CD4-positive, CD25-positive, alpha-beta regulatory T cell (primary cell): ENCODE measurements at places on chromosomes 12 and 14.
A peak's percentile ranks its signal among the peaks of the same experiment; 100 is the strongest.

GRCh38 chr12:109092497-109093021, 713 bp downstream of the ALKBH2 start:
- peaks cover 21% of the 10 kb centered on the region for H3K36me3 ChIP-seq
- H3K27me3 ChIP-seq = no peaks in the 10 kb centered on the region
- peak overlapping the region; percentile 76 for H3K27ac ChIP-seq
- H3K4me1 ChIP-seq = peaks cover 25% of the 10 kb centered on the region
- H3K4me3 ChIP-seq = peak overlapping the region; percentile 88

GRCh38 chr12:64633940-64634337, 23.6 kb downstream of the RASSF3 start:
- H3K27ac ChIP-seq = peak overlapping the region; percentile 38
- H3K4me1 ChIP-seq = peaks cover 70% of the 10 kb centered on the region
- peaks cover 35% of the 10 kb centered on the region for H3K36me3 ChIP-seq
- no peak for DNase-seq

GRCh38 chr12:3231399-3231876, 154.3 kb downstream of the TSPAN9 start:
- H3K27me3 ChIP-seq = no peaks in the 10 kb centered on the region
- H3K4me3 ChIP-seq = no peak overlapping the region
- H3K36me3 ChIP-seq = no peaks in the 10 kb centered on the region

DNA sequence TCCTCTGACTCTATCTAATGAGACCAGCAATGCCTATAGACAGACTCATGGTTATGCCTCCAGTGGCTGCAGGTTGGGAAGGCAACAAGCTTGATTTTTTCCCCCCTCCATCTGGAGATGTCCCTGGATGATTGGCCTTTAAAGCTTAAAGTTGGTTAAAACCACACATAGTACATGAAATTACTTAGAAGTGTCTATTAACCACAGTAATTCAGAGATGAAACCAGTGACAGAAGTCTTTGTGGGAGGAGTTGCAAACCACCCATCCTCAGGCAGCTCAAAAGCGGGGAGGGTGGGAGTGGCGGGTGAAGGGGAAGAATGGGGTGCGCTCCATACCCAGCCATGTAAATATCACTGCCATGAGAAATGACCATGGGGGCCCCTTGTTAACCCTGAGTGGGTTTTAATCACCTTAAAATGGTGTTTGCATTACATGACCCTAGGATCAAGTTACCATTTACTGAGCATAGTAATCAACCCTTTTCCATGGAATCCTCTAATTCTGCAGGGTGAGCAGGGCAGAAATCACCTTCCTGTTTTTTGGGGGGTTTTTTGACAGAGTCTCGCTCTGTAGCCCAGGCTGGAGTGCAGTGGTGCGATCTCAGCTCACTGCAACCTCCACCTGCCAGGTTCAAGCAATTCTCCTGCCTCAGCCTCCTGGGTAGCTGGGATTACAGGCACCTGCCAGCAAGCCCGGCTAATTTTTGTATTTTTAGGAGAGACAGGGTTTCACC, 133.5 kb downstream of the FOXN3 start:
- H3K4me3 ChIP-seq = no peak overlapping the region
- H3K27ac ChIP-seq = no peak overlapping the region
- H3K27me3 ChIP-seq = no peaks in the 10 kb centered on the region
- peaks cover 8% of the 10 kb centered on the region for H3K4me1 ChIP-seq
- H3K36me3 ChIP-seq = peaks cover 17% of the 10 kb centered on the region
- DNase-seq = no peak

- no peak overlapping the region for H3K27ac ChIP-seq
- H3K36me3 ChIP-seq = no peaks in the 10 kb centered on the region
- no peaks in the 10 kb centered on the region for H3K4me1 ChIP-seq
Observed at GRCh38 chr14:74207943-74208342, 31.3 kb upstream of the VSX2 start.

DNA sequence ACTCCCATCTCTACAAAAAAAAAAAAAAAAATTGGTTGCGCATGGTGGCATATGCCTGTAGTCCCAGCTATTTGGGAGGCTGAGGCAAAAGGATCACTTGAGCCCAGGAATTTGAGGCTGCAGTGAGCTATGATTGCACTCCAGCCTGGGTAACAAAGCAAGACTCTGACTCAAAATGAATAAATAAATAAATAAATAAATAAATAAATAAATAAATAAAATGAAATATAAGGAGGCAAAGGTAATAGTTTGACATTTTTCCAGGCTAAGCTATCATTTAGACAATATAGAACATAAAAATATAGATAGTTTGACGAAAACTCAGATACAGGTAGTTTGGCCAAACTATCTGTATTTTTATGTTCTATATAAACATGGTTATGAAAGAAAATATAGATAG, 40.5 kb downstream of the ZCRB1 start:
- H3K36me3 ChIP-seq = no peaks in the 10 kb centered on the region
- no peak overlapping the region for H3K4me3 ChIP-seq
- no peaks in the 10 kb centered on the region for H3K4me1 ChIP-seq
- no peak overlapping the region for H3K27ac ChIP-seq
- peaks cover 3% of the 10 kb centered on the region for H3K27me3 ChIP-seq

DNA sequence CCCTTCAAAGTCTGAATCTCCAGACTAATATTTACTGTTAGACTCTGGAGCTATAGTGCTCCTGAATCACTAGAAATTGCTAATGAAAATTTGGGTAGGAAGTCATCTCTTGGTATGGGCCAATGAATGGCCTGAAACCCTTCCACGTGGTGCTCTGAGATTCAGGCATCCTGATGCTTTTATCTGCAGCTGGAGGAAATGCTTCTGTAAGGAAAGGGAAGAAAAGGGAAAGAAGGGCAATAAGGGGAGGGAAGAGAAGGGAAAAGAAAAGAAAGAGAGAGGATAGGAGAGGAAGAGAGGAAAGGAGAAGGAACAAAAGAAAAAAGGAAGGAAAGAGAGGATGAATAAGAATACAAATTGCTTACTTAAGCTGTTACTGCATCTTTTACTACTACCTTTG, 182.3 kb downstream of the GRIP1 start:
- H3K27me3 ChIP-seq = peaks cover 2% of the 10 kb centered on the region
- H3K36me3 ChIP-seq = no peaks in the 10 kb centered on the region
- H3K27ac ChIP-seq = no peak overlapping the region
- H3K4me1 ChIP-seq = no peaks in the 10 kb centered on the region
- no peak overlapping the region for H3K4me3 ChIP-seq
- DNase-seq = no peak

DNA sequence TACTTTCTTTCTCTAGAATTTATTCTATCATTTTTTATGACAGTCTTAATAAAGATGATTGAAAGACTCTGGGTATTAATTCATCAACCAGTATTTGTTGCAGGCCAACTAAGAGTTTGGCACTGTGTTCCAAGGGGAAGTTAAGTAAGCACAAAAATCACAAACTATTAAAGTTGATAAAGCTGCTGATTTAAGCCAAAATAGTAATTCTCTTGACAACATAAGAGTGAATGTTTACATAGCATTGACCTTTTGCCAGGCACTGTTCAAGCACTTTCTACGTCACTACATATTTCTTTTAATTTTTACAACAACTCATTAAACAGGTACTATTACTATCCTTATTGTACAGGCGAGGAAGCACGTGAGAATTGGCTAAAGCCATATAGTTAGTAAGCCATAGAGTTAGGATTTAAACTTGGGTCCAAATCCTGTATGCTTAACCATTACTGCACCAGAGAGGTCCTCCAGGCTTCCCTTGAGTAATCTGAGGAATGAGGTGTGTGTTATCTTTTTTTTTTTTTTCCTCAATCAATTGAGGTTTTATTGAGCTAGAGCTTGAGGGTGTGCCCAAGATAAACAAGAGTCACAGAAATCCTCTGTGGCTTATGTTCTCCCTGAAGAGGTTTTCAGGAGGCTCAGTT, 1009.6 kb downstream of the DIO2 start:
- H3K4me1 ChIP-seq = no peaks in the 10 kb centered on the region
- no peaks in the 10 kb centered on the region for H3K36me3 ChIP-seq
- H3K27ac ChIP-seq = no peak overlapping the region

DNA sequence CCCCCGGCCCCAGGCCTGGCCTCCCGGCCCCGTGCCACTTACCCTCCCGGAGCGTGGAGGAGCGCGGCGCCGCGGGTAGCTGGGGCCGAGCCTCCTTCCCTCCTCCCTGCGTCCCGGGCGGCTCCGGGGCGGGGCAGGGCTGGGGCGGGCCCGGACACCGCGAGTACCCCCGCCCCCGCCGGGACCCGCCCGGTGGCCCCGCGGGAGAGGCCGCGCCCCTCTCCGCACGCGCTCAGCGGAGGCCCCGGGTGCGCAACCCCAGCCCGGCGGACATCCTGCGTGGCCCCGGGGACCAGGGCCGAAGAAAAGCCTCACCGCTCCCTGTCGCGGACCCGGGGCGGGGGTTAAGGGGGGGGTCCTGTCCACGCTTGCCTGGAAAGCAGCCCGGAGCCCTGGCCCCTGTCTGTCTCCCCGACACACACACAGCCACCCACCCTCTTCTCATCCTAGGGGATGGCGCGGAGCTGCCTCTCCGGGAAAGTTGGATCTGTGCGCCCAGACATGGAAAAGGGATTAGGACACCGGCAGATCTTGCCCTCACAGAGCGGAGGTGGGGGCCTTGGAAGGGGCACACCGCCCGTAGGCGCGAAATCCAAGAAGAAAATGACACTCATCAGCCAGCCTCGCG, at the start of gene SYNE3:
SYNE3 (minus strand) TSS at position 97 of the 628 bp plus-strand sequence. CDS start 40,829 bp downstream, outside the sequence.
- no peaks in the 10 kb centered on the region for H3K27me3 ChIP-seq
- peak within 1 kb of the TSS; percentile 86 for H3K27ac ChIP-seq
- H3K4me3 ChIP-seq = peak within 1 kb of the TSS; percentile 86
- H3K36me3 ChIP-seq = no peaks in the 10 kb centered on the region

- H3K27ac ChIP-seq = no peak overlapping the region
- no peak overlapping the region for H3K4me3 ChIP-seq
- no peaks in the 10 kb centered on the region for H3K36me3 ChIP-seq
Observed at GRCh38 chr12:118603610-118604361, 227.4 kb downstream of the SUDS3 start.

DNA sequence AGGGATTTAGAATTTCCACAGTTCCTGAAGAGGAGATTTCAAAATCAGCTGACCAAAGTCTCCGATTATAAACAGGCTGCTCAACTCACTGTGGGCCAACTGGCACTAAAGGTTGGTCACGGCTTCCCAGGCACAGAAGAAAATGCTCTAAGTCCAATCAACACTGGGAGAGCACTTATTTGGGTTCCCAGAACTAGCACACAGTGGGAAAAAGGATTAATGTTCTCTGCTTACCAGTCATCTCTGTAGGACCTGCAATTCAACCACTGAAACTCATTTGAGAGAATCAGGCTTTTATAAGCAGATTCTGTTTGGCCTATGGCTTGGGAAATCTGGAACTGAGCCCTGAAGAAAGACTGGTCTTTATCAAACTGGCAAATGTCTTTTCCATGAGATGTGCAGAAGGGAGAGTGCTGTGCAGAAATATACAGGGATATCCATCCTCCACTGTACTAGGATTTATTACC, 49.4 kb downstream of the ABCC9 start:
- H3K27me3 ChIP-seq = no peaks in the 10 kb centered on the region
- DNase-seq = no peak
- H3K27ac ChIP-seq = no peak overlapping the region
- no peaks in the 10 kb centered on the region for H3K4me1 ChIP-seq
- no peaks in the 10 kb centered on the region for H3K36me3 ChIP-seq
- no peak overlapping the region for H3K4me3 ChIP-seq

DNA sequence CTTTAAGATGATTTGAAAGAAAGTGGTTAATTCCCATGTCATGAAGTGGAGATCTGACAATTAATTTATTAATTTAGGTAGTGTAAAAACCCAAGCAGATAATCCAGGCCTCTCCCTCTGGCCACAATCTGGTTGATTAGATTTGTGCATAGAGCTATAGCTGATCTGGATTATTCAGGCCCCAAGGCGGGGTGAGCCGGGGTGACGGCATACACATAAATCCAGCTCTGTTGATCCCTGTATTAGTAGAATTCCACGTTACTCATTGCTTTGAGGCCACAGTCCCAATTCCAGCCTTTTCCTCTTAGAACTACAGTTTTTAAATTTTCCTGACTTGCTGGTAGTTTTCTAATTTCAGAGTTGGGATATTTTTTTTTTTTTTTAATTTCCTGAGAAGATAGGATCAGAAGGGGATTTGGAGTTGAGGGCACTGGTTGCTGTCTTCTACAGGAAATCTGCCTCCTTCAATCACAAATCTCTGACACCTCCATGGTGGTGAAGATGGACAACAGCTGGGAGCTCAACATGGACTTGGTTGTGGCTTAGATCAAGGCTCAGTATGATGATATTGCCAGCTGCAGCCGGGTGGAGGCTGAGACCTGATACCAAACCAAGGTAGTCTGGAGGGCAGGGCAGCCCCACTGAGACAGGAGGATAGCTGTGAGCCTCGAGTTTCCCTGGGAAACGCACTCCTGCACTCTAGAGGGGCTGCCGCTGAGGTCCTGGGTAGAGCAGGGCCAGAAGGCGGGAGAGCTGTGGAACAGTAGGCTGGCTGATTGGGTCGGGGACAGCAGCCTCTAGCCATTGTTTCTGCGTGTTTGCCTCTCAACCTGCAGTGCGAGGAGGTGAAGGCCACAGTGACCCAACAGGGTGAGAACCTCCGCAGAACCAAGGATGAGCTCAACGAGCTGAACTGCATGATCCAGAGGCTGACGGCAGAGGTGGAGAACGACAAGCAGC, 19.4 kb downstream of the KRT85 start:
- H3K4me3 ChIP-seq = no peak overlapping the region
- H3K36me3 ChIP-seq = no peaks in the 10 kb centered on the region
- H3K4me1 ChIP-seq = peaks cover 25% of the 10 kb centered on the region
- no peak overlapping the region for H3K27ac ChIP-seq
- H3K27me3 ChIP-seq = no peaks in the 10 kb centered on the region

DNA sequence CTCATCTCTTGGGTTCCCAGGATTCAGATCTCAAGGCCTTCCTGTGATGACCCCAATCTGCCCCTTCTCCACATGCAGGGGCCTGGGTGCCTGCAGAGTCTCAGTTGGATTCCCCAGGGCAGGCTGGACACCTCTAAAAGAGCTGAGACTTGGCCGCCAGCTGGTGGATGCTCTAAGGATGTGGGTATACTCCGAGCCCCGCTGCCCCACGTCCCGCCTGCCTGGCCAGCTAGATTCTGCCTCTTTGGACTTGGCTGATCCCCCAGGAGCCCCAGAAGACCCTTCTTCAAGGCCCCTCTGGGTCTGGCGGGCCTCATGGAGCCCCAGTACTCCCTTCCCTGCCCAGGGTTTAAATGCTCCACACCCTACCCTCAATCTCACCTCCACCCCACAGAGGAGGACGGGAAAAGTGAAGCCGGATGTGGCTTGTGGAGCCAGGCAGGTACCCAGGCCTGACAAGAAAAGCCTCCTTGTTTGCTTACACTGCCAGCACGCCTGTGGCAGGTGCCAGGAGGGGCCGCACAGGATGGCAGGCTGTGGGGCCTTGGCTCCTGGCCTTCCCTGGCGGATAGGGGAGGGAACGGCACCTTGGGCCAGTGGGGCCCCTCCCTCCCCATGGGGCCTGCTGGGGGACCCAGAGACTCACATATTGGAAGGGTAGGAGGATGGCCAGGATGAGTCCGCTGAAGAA, 15.1 kb downstream of the FAIM2 start:
- DNase-seq = no peak
- no peak overlapping the region for H3K4me3 ChIP-seq
- H3K27ac ChIP-seq = no peak overlapping the region
- H3K36me3 ChIP-seq = no peaks in the 10 kb centered on the region
- no peaks in the 10 kb centered on the region for H3K27me3 ChIP-seq
- no peaks in the 10 kb centered on the region for H3K4me1 ChIP-seq

GRCh38 chr12:101697930-101698799, 725 bp downstream of the CHPT1 start:
- peaks cover 5% of the 10 kb centered on the region for H3K4me1 ChIP-seq
- no peaks in the 10 kb centered on the region for H3K27me3 ChIP-seq
- H3K27ac ChIP-seq = peak overlapping the region; percentile 27
- no peaks in the 10 kb centered on the region for H3K36me3 ChIP-seq
